ENCODE measurements at places on chromosomes 13 and 19. TPM values are rescaled to one million over a fixed set of nuclear protein-coding genes. Genes with fewer than 3 reads are reported as not detected.

GRCh38 chr19:49344505-49345423 lies 9.6 kb downstream of the CD37 start:
- no peak for DNase-seq

GRCh38 chr19:3350014-3350663 lies 16.2 kb upstream of the NFIC start:
- DNase-seq: no peak

DNA sequence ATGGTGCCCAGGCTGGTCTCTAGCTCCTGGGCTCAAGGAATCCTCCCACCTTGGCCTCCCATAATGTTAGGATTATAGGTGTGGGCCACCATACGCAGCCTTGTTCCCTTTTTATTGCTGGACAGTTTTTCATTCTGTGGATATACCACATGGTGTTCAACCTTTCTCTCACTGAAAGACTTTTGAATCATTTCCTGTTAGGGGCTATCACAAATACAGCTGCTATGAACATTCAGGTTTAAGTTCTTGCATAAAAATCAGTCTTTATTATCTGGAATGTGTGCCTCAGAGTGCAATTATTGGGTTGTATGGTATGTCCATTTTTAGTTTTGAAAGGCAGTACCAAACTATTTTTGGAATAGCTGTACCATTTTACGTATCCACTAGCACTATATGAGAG lies 647.2 kb downstream of the LIG4 start:
- DNase-seq: no peak

- DNase-seq: no peak
Measured at GRCh38 chr13:24042710-24043440, 117.6 kb upstream of the SPATA13 start.

- no peak for DNase-seq
Measured at GRCh38 chr19:19662344-19662743, 1.1 kb downstream of the ATP13A1 start.

DNA sequence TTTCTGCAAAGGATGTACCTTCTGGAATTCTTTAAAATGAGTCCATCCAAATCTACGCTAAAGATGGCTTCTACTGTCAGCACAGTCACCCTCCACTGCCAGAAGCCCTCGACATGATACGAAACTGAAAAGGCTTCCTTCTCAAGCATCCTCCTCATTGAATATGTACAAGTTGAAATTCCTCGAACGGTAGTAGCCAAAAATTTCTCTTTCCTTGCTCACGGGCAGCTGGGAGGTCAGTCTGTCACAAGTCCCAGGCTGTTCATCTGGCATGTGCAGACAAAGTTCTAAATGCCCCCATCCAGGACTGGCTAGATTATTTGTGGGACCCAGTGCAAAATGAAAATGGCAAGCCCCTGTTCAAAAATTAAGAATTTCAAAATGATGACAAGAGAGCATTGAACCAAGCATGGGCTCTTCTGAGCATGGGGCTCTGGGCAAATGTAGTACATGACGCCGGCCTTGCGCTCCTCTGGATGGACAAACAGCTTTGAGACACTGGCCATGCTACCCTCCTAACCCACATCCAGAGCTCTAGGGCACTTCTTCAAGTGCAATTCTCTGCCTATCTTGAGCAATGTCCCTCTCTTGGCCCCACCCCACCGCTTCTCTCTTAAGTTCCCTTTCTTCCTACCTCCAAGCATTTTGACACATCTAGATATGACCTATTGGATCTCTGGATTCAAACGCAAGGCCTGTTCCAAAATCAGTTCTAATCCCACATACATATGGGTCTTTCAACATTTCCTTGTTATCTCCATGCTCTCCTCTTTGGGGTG lies 78.9 kb upstream of the FLT1 start:
- DNase-seq: no peak

DNA sequence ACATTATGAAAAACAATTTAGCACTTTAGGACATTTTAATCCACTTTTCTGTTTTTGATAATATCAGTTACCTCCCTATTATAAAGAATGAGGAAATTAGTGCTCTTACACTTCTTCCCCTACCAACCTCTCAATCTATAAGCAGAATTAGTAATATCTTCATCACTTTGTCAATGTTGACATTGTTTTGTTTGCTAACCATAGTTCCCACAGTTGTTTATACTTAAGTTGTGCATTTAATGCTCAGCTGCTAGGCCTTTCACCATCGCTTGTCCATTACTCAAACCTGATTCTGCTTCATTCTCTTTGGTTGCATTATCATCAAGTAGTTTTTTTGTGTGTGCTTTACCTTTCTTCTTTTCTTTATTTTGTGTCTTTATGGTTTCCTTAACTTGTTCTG lies 132.1 kb downstream of the CDK8 start:
- DNase-seq: no peak

The MYADM gene
- total RNA-seq: 150 TPM

The CD22 gene
- total RNA-seq: 1.4 TPM
